GM23338 (cell line): ENCODE measurements at places on chromosomes 13 and 19. TPM values are rescaled to one million over a fixed set of nuclear protein-coding genes. Genes with fewer than 3 reads are reported as not detected.

DNA sequence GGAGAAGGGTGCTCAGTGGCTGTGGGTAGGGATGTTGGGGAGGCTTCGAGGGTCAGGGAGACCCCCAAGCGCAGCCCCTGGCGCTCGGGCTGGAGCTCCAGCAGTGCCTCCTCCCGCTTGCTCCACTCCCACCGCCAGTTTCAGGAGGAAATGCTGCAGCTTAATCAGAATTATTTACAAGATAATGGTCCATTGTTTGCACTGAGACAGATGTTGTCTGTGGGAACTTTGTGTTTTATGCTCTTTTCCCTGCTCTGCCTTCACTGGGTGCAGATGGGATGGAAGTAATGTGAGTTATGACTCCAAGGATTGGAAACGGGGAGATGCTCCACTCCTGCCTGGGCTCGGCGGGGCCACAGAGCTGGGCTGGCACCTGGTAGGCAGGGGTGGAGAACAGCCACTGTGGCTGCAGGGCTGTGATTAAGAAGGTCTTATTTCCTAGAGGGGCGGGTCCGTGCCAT lies 192.4 kb downstream of the ZNF536 start:
- peak; percentile 55 for DNase-seq
- peaks cover 22% of the 10 kb centered on the region for H3K4me1 ChIP-seq
- H3K4me3 ChIP-seq: no peak overlapping the region
- no peaks in the 10 kb centered on the region for H3K36me3 ChIP-seq
- no peak overlapping the region for H3K27ac ChIP-seq

DNA sequence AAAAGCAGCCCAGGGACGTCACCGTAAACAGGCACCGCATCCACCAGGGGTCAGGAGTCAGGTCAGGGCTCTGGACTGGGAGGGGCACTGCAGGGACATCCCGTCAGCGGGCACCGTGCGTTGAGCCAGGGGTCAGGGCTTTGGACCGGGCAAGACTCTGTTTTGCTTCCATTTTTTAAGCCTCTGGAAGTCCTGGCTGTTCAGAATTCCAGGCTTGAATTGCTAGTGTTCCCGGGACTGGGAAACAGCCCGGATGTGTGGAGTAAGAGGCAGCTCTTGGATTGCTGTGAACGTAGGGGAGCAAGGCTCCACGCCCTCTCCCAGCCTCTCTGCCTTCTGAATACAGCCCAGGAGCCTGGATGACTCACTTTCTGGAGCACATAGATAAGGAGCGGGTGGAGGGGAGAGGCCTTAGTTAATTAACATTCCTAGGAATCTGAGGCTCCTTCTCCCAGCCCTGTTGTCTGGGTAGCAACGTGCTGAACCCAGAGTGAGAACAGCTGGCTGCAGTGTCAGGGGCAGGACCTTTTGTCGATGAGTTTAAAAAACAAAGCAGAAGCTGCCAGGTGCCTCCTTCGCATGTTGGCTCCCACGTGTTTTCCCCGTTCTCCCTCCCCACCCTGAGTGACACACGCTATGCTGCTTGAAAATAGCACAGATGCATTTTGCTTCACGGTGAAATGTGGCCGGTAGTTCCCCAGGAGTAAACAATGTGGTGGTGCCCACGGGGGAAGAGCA lies 21.9 kb downstream of the ATP11A start:
- peak; percentile 97 for DNase-seq
- H3K4me3 ChIP-seq: peak overlapping the region; percentile 29; the same call in 1 of the 2 replicates
- H3K36me3 ChIP-seq: no peaks in the 10 kb centered on the region

The ZNF415 gene
- 3.9 and 9.3 TPM in 2 replicates for total RNA-seq

The GPR4 gene
- total RNA-seq: 0.14 and 0.35 TPM in 2 replicates

DNA sequence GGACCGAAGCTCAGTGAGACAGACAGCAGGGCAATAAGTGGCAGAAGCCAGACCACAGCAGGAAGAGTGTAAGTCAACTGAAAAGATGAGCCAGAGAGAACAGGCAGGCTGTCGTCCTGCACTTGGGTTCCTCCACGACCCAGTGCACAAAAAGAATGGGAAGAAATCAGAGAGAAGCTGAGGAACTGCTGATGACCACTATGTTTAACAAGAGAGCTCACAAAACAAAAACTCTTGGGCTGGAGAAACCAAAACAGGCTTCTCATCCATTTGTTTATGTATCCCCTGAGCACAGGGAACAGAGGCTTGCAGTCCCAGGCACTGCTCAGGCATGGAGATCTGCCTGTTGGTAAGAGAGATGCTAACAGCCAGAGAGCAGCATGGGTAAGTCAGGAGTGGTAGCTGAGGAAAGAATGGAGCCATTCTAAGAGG lies 14.0 kb downstream of the AKAP8L start:
- H3K27me3 ChIP-seq: no peaks in the 10 kb centered on the region
- no peak overlapping the region for H3K27ac ChIP-seq
- no peak for DNase-seq
- H3K4me1 ChIP-seq: no peaks in the 10 kb centered on the region; the same call in 1 of the 2 replicates
- H3K4me3 ChIP-seq: no peak overlapping the region
- H3K36me3 ChIP-seq: no peaks in the 10 kb centered on the region
